Suppressor macrophage (primary cell): ENCODE measurements at places on chromosomes 16 and 17.

- no peak for DNase-seq
These were observed 262.8 kb downstream of the ABCC12 start for GRCh38 chr16:47892999-47893398.

DNA sequence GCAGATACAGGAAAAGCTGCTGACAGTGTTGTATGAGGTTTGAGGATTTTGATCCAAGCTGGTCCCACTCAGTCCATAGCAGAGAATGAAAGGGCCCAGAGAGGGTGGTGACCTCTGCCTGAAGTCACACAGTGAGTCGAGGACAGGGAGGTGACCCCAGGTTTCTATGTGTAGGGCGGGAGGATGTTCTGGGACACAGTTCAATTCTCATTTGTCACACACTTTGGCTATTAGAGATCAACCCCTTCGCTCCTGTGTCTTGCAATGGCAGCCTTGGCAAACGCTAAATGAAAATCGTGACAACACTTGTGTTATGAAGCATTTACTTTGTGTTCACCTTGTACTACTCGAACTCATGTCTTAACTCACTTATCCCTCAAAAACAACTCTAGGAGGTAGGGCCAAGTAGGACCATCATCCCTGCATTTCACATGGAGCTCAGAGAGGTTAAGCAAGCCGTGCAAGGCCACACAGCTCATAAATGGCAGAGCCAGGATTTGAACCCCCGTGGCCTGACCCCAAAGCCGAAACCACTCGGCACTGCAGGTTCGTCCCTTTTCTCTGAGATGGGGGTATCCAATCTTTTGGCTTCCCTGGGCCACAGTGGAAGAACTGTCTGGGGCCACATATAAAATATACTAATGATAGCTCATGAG lies 10.2 kb downstream of the DEXI start:
- no peak for DNase-seq

DNA sequence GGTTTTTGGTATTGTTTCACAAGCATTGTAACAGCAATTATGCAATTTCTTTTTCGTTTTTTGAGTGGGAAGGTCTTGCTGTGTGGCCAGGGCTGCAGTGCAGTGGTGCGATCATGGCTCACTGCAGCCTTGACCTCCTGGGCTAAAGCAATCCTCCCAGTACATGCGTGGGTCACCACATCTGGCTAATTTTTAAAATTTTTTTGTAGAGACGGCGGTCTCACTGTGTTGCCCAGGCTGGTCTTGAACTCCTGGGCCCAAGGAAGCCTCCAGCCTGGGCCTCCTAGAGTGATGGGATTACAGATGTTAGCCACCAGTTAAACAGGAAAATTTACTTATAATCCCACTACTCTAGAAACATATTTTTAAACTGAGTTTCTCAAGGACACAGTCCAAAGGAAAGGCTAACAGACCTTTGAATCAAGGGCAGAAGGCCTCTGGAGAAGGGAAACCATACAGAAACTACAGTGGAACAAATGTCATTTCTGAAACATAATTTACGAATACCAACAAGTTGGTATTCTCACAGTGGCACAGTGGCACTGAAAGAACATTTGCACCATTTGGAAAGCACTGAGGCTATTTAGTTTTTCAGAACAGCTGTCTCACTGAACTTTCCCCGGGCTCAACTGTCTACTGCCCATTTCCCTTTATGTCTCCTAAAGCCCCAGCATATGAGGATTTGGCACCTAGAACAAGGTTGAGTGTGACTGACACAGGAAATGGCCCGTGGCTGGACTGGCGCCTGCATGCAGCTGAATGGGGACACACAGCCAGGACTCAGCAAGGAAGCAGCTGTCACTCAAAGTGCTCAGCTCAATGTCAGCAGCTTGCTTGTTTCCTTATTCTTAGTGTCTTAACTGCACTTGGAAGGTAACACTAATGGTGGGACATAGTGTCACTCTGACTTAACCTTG lies 2.8 kb upstream of the PRKAR1A start:
- peak; percentile 62 for DNase-seq

- DNase-seq, result peak; percentile 65
These were observed 2.3 kb downstream of the PIEZO1 start for GRCh38 chr16:88782454-88783390.

GRCh38 chr16:27425961-27426360 lies 24.0 kb downstream of the IL21R start:
- DNase-seq, result no peak

GRCh38 chr17:1715803-1716075 lies 5.6 kb upstream of the TLCD2 start:
- no peak for DNase-seq

- no peak for DNase-seq
These were observed 239.2 kb downstream of the HS3ST3A1 start for GRCh38 chr17:13362341-13363122.

- DNase-seq, result no peak
These were observed 5.2 kb upstream of the TSPOAP1 start for GRCh38 chr17:58333736-58334207.

DNA sequence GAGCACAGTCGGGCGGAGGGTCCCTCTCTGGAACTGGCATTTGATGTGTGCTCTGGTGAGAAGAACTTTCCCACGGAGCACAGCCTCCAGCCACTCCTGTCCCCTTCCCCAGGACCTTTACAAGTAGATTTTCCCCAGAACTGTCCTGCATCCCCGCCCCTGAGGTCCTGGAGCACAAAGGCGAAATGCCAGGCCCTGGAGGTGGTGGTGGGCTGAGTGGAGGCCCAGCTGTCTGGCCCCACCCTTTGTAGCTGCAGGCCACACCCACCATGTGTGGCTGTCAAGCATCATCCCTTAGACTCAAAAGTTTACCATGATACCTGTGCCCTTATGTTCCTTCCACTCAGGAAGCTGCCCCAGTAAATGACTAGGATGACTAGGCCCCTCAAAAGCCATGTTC lies 37.7 kb downstream of the PLD6 start:
- DNase-seq, result no peak

DNA sequence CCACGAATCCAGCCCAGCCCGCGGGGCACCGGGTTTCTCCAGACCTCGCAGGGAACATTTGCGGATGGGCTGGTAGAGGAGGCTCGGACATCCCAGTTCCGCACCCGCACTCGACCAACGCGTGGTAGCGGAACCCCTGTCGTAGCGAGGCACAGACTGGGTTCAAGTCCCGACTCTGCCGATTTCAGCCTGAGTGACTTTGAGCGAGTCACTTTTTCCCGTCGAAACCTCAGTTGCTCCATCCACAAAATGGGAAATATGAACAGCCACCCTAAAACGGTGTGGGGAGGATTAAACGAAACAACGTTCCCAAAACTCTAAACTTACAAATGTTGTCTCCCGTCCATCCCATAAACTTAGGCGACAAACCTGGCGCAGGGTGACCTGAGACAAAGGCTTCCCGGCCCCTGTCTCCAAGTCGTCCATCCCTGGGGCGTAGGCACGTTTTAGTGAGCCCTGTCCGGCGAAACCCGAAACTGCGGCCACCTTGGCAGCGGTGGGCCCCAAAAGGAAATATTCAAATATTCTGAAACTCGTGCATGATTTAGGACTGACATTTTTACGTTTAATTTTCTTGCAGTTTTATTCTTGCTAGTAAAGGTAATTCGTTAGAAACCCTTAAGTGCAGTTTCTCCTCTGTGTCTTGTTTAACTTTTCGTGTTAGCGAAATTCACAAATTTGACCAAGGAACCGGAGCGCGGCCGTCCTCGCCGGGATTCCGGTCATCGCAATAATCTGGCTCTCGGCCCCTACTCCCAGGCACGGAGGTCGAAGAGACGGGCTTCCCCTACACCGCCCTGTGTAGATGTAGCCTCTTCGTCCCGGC lies 1.9 kb upstream of the MLLT6 start:
- peak; percentile 74 for DNase-seq

DNA sequence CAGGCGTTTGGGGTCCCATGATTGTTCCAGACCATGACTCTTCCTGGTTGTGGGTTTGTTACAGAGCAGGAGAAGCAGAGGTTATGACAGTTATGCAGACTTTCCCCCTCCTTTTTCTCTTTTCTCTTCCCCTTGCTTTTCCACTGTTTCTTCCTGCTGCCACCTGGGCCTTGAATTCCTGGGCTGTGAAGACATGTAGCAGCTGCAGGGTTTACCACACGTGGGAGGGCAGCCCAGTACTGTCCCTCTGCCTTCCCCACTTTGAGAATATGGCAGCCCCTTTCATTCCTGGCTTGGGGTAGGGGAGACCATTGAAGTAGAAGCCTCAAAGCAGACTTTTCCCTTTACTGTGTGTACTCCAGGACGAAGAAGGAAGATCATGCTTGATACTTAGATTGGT lies 7.9 kb upstream of the TACO1 start:
- no peak for DNase-seq

GRCh38 chr16:637081-638018 lies 1.2 kb upstream of the METTL26 start:
- DNase-seq, result peak; percentile 95

- DNase-seq, result no peak
These were observed 80.3 kb upstream of the CES5A start for GRCh38 chr16:55955424-55955823.
